ENCODE measurements at places on chromosomes 3 and 15.

DNA sequence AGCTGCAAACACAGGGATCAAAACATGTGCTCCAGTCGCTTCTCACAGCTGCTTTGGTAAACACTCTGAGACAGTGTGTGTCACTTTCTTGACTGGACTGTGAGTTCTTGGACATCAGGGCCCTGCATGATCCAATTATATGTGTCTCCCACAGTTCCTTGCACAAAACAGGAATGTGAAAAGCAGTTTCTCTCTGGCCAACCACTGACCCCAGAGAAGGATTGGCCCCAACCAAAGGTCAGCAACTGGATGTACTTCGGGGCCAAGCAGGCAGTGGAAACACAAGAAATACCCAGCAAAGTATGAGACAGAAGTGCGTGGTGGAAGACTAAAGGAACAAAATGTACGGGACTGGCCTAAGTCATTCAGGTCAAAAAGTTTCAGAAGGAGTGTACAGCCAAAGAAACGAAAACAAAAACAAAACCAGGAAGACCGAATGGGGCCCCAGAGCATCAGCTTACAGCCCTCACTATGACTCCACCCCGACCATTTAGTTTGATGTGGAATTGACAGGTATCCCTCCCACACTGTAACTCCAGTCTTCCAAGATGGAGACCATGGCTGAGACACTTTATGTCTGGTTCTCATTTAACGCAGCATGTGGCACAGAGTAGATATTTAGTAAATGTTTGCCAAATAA is 76.7 kb upstream of the LPP start:
- no peak for DNase-seq

DNA sequence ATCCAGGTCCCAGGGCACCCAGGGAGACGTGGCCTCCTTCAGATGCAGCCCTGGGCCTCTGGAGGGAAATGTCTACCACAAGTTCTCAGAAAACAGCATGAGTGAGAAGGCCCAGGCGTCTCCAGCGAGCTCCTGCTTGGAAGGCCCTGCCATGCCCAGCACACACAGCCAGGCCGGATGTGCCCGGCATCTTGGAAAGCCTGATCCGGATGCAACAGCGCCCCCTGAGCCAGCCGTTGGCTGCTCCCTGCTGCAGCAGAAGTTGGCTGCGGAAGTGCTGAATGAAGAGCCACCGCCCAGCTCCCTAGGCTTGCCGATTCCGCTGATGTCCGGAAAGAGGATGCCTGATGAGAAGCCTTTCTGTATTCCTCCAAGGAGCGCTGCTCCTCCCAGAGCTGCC is 856 bp downstream of the NPAP1 start:
- no peak for DNase-seq

DNA sequence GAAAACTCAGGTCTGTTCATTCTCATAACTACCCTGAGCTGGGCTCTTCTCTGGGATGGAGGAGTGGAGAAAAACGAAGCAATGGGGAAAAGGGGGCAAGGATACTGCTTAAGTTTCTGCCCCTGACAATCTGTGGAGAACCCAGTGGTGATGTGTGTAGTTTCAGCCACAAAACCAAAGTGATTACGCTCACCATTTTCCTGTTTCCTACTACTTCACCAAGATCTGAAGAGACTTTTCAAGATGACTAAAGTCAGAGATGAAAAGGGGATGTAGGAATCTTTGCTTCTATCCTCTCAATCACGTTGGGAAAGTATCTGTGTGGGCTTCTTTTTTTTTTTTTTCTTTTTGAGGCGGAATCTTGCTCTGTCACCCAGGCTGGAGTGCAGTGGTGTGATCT is 8.3 kb upstream of the UBE2E1 start:
- DNase-seq = no peak

DNA sequence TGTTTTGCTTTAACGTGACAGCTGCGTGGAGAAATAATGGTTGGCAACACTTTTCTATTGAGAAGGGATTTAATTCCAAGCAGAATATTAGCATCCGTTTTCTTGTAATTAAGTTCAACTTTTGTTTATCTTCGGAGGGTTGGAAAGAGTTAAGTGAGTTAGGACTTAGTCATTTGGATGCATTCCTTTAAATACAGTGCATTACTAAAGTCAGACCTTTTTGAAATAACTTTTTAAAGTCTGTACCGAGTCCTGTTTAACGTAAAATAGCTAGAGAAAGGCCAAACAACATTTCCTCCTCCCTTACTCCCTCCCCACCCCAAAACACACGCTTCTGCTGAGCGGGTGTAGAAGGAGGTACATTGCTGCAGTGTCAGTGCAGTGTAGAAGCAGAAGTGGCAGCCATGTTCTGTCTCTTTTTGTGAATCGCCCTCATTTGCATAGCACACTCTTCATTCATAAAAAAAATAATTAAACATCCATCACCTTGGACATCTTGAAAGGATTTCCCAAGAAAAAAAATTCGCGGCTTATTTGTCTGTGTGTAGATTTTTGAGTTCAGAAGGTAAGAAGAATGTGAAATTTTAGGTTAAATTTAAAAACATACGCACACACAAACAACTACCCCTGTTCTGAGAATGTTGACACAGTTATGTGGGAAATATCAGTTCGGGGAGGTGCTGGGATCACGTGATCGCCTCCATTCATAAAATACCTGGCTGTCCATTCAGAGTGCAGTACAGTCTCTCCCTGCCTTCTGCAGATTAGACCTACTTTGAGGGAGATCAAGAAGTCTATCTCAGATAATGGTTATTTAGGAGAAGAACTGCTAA is 1.6 kb downstream of the SPRED1 start:
- DNase-seq = peak; percentile 11

DNA sequence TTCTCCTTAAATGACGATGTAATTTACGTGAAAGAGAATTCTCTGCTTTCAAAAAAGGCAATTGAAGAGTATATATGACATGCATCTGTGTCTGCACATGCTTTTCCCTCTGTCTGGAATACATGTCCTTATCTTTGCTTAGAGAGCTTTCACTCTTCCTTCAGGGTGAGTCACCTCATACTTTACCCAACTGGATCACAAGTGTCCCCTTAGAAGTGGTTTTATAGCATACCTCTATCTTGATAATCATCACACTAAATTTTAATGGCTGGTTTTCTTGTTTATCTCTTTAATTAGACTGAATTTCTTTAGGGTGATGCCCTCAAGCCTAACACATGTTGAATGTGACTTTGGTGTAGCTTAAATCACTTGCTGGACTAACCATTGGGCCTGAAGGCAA is 178.9 kb downstream of the SV2B start:
- no peak for DNase-seq

- DNase-seq = no peak
Observed at GRCh38 chr3:114214542-114215341, 22.6 kb downstream of the ZNF80 start.

DNA sequence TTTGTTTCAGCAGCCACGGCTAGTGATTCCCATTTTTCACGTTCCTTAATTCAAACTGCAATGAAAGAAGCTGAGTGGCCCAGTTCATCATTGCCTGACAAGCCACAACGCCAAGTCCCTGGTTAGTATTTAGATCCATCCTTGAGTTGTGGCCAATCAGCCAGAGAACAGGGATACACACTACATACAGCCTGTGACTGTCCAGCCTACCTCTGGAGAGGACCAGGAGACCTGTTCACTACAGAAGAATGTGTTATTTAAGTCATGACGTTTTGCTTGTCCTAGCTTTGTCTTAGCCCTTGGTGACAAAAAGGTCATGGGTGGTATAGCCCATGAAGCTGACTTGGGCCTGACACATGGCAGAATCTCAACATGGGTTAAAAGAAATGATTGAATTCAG is 2.7 kb upstream of the TPM1 start:
- DNase-seq = no peak

- DNase-seq = no peak
Observed at GRCh38 chr15:50262533-50262932, 3.0 kb downstream of the HDC start.

DNA sequence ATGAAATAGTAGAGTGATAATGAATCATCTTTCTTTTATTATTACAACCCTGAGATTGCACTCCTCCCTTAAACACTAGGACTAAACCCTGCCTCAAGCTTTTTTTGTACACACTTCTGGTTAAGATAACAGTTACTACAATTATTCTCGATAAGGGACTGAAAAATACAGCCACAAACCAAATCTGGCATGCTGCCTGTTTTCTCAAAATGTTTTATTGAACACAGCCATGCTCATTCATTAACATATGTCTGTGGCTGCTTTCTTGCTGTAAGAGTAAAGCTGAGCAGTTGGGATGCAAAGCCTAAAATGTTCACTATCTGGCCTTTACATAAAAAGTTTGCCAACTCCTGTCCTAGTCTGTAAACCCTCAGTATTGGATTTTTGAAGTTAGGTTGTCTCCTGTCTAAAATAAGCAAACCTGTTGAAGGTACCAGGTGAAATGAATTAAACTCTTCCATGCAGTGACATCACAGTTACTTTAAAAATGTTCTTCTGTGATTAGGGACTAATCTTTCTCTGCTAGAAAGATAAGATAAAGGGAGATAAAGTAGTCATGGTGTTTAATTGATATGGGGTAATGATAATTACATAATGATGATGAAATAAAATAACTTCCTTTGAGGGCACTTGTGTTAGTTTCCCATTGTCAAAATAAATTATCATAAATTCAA is 218.2 kb downstream of the STXBP5L start:
- DNase-seq = no peak

- no peak for DNase-seq
Observed at GRCh38 chr3:151560738-151561137, 99.9 kb upstream of the IGSF10 start.

DNA sequence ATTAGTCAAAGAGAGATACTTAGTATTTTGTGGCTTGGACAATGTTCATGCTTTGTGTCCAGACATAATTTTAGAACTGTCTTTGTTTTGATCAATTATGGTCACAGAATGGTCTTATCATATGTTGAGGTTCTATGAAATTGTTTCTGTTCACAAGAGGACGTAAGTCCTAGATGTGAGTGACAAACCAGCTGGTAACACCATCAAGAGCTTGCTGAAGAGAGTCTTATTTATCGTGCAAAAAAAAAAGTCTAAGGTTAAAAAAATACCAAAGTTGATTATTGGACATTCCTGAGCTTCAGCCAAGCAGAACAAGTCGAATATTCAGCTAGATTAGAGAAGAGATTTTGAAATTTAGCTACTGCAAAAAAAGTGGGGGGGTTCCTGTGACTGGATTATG is 495.9 kb upstream of the NAALADL2 start:
- no peak for DNase-seq

DNA sequence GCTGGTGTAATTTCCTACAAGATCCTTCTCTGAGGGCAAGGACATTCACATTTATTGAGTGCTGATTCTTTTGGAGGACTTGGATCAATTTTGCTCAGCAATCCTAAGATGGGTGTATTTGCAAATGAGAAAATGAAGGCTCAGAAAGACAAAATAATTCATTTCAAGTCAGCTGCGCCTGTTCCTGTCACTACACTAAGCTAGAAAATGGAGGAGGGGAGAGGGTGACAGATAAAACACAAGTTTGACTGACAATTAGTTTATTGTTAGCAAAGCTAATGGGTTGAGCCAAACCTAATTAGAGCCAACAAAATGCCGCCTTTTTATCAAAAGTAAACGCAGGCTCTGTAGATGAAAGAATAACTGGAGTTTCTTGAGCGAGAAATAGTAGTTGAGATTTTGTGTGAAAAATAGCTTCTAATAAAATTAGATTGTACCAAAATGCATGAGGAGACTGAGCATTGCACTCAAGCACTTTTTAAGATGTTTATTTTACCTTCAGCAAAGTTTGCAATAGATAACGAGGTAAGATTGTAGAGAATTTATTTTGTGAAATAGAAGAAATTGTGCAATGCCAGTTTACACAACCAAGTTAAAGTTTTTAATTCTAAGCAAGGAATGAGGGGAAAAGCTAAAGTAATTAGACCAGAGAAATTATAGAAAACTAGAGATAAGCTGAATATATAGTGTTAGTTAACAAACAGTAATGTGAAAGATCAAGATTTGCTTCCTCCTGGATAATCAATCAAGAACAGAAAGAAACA is 39.6 kb upstream of the SECISBP2L start:
- DNase-seq = no peak

DNA sequence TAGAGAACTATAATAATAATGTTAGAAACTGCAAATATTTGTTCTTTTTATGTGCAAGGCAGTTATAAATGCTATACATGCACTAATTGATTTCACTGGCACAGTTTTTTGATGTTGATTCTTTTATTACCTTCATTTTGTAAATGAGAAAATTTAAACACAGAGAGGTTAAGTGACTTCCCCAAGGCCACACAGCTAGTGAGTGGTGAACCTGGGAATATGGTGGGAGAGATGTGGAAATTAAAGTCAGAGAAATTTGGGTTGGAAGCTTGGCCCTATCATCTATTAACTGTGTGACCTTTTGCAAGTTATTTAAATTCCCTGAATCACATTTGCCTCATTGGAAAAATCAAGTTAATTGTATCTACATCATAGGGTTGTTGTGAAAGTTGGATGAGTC is 39.6 kb upstream of the AKAP13 start:
- DNase-seq = no peak

GRCh38 chr15:76973906-76974305 is 21.0 kb upstream of the PSTPIP1 start:
- DNase-seq = no peak

DNA sequence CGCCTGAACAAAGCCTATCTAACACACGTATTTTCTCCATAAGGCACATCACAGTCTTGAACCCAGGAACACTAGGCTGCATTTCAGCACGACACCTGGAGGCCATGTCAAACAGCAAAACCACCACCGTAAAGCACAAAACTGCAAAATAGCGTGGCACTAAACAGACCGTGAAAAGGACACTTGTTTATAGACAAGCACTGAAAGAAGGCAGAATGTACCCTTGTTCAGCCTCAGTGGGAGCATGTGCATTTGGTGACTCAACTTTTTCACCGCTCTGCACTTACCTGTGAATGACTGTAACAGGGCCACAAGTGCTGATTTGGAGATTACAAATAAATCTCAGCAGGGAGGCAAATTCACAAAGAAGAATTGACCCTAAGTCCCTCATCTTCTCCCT is 80.8 kb downstream of the ISG20 start:
- no peak for DNase-seq

- DNase-seq = no peak
Observed at GRCh38 chr3:45134758-45135521, 11.2 kb downstream of the CDCP1 start.

- no peak for DNase-seq
Observed at GRCh38 chr15:71542836-71543235, 267.5 kb upstream of the NR2E3 start.

- DNase-seq = no peak
Observed at GRCh38 chr3:141070229-141070628, 19.1 kb downstream of the SPSB4 start.

GRCh38 chr15:85592148-85592547 is 202.6 kb downstream of the KLHL25 start:
- DNase-seq = no peak

GRCh38 chr15:39079296-39079847 is 501.5 kb upstream of the THBS1 start:
- no peak for DNase-seq

- DNase-seq = no peak
Observed at GRCh38 chr3:29503958-29504357, 223.1 kb downstream of the RBMS3 start.
